Stimulated activated CD8-positive, alpha-beta memory T cell treated with anti-CD3 and anti-CD28 coated beads, Interleukin-2, amount 100 ng/mL, for 1 hour (primary cell): ENCODE measurements at places on chromosomes 7 and 10.

GRCh38 chr10:27359792-27360355 is 119.3 kb upstream of the ACBD5 start:
- DNase-seq, result no peak

GRCh38 chr10:58842860-58843376 is 330.2 kb downstream of the BICC1 start:
- DNase-seq, result no peak

GRCh38 chr7:119994928-119995327 is 278.0 kb upstream of the KCND2 start:
- no peak for DNase-seq

- no peak for DNase-seq
Measured at GRCh38 chr7:22207724-22208225, 149.2 kb downstream of the RAPGEF5 start.

GRCh38 chr7:33547880-33548279 is 357.5 kb upstream of the BMPER start:
- no peak for DNase-seq

DNA sequence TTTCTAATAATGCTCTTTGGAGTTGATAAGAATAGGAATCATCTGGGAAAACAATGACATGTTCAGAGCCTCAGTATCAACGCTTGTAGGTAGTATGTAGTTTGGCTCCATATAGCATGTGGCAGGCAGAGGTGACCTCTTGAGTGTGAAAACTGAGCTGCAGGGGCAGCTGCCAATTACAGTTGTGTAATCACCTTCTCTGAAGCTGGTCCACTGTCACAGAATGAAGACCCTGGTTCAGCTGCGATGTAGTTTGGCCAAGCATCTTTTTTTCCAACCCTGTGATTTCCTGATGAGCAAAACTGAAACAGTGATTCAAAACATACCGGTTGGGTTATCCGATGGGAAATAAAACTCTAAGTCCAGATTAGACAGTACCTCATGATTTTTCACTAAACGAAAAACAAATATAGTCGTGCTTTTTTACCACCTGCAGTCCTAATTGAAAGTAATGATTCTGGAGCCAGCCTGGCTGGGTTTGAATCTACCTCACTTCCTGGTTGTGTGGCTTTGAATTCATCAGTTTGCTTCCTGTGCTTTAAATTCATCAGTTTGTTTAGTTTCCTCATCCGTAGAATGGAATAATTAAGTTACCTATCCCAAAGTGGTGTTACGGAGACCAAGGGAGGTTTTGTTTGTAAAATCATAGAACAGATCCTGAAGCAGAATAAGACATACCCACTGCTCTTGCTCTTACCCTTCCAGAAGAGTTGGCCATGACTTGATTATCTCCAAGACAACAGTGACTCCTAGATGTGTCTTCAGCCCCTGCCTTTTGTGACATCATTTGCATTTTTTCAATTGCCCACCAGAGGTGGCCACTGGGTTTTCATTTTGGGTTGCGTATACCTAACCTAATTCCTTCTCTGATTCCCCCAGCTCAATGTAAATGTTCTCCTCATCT is 87.4 kb downstream of the CELF2 start:
- DNase-seq, result no peak

DNA sequence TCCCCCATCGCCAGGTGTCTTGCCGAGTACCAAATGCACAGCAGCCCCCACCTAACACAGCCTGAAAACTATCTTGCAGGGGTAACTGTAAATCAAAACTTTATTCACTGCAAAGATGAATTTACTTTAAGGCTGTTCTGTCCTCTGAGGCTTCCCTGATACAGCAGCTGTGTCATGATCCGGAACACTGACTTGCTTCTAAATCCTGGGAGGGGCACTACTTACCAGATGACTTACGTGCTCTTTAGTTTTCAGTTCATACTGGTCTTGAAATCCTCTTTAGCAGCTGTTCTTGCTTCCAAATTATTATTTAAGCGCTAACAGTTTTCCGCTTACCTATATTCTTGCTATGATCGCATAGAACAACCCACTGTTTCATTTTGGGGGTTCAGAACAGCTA is 4.9 kb downstream of the DYNC1I1 start:
- no peak for DNase-seq

DNA sequence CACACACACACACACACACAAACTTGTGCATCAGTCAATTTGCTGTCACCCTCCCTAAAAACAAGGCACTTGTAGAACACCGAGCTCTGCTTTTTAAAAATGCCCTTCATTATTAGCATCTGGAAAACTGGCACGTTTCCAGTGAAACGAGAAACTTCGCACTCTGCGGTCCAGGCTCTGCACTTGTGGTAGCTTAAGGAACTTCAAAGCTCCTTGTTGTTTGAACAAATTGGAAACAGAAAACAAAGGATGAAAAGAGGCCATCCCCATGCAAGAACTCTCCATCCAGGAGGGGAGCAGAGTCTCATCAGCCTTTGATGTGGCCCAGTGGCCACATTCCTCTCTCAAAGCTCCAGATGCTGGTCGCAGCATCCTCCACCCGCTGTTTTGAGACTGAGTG is 105.1 kb downstream of the C10orf90 start:
- DNase-seq, result no peak

GRCh38 chr10:58901092-58901646 is 275.3 kb upstream of the PHYHIPL start:
- DNase-seq, result no peak

DNA sequence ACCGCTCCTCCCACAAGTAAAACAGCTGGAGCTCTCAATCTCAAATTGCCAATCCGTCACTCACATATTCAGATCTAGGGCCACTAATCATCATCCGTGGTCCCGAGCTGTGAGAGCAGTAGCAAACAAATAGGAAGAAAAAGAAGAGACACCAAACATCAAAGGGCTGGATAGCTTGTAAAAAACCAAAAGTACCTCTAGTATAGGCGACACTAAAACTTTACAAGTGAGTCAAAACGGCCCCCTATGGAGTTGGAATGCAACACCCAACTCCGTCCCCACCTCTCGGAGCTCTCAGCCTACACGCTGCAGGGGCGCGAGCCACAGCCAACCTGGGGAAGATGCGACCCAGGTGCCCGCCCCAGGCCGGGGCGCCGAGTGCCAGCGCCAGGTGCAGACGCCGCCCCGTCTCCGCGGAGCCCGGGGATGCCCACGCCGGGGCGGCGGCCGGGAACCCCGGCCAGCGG is 581 bp downstream of the FAM3C start:
- DNase-seq, result peak; percentile 16

DNA sequence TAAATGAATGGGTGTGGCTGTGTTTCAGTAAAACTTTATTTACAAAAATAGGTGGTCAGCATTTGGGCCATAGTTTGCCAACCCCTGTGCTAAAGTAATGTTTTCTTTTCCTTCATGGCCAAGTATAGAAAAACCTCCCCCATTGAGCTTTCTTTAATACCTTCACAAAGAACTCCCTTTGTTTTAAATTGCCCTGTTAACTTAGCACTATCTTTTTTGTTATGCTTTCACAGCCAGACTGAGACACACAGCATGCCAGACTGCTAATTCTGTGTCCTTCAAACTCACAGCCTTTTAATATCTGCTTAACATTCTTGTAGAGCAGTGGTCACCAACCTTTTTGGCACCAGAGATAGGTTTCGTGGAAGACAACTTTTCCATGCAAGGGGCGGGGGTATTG is 78.0 kb downstream of the GFRA1 start:
- DNase-seq, result no peak

DNA sequence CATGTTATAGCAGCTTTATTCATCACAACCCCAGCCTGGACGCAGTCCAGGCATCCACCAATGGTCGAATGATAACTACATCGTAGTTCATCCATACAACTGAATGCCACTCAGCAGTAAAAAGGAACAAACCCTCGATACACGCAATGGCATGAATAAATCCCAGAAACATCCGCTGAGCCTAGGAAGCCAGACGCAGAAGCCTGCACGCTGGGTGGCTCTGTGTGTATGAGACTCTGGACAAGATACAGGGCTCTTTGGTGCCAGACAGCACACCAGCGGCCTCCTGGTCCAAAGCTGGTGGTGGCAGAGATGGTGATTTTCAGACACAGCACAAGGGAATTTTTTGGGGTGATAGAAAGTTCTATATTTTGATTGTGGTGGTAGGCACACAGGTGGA is 10.0 kb upstream of the CRYGN start:
- DNase-seq, result no peak

DNA sequence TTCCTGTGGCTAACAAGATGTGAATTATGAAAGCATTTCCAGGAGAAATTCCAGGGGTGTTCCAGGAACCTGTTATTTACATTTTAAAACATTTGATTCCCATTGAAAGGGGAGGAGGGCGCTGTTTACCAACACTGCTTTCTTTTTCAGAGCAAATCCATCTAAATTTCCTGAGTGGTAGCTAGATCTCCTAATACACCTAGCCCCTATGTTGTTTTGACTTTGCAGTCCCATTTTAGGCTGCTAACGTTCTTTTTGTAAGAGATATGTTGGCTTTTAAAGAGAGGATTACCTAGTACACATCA is 130.8 kb downstream of the TCF7L2 start:
- no peak for DNase-seq

GRCh38 chr10:101046332-101047238 is 15.2 kb upstream of the KAZALD1 start:
- no peak for DNase-seq

- DNase-seq, result no peak
Measured at GRCh38 chr10:121672733-121673132, 74.5 kb upstream of the FGFR2 start.

GRCh38 chr10:13978533-13979115 is 352.1 kb downstream of the FRMD4A start:
- no peak for DNase-seq

GRCh38 chr10:42802876-42803275 is 20.3 kb downstream of the BMS1 start:
- DNase-seq, result no peak

DNA sequence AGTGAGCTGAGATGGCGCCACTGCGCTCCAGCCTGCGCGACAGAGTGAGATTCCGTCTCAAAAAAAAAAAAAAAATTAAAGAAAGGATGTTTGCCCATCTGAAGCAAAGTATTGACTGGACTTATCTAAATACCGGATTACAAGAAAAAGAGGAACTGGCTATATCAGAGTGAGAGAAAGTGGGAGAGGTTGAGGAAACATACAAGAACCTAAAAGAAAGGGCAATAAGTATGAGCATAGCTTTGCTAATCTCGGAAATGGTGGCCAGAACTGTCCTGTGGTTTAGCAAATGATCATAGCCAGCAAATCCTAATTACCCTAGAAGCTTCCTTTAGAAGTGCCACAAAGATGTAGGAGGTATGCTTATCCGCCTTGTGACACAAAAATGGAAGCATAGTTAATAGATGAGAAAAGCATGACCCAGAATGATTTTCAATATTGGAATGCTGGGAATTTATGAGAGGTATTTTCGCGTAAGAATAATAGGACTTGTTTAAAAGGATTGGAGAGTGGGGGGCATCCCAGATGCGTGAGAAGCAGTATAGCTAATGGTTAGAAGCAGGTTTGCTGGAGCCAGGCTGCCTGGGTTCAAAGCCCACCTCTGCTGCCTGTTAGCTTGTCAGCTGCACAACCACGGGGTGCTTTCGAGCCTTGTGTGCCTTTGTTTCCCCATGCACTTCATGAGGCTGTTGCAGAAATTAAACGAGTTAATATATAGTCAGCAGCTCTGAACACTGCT is 1.2 kb upstream of the GTPBP4 start:
- no peak for DNase-seq

GRCh38 chr10:61964059-61964709 is 62.7 kb downstream of the ARID5B start:
- no peak for DNase-seq

GRCh38 chr7:127930341-127931328 is 100.6 kb downstream of the LRRC4 start:
- no peak for DNase-seq

- no peak for DNase-seq
Measured at GRCh38 chr7:110677405-110677804, 413.5 kb upstream of the LRRN3 start.

- no peak for DNase-seq
Measured at GRCh38 chr7:1588978-1589377, 19.1 kb upstream of the PSMG3 start.

- no peak for DNase-seq
Measured at GRCh38 chr10:52187521-52188258, 126.4 kb upstream of the DKK1 start.

DNA sequence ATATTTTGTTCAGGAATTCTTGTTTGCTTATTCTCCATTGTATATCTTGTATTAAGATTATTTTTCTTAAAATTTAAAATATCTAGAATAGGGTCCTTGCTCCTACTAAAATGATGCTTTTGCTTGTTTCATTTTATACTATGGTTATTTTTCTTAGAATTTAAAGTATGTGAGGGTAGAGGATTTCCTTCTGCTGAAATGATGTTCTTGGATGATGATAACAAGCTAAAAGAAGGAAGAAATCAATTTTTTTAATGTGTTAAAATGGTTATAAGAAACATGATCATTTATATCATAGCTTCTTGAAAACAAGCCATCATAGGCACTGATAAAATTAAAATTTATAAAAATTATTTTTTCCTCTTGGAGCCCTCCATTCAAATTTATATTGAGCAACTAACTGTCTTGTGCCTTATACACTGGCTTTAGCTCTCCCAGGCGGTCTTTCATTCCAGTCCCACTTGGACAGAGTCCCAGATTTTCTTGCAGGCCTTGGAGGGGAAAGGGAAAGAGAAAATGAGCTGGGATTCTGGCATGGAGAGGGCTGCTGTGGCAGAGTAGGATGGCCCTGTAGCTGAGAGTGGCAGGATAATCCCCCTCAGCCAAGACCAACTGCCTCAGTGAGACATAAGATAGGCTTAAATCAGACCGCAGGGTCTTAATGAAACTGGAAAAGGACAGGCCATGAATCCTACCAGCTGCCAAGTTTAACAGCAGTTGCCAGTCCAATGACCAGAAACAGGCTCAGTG is 60.2 kb downstream of the DNAJB9 start:
- no peak for DNase-seq

DNA sequence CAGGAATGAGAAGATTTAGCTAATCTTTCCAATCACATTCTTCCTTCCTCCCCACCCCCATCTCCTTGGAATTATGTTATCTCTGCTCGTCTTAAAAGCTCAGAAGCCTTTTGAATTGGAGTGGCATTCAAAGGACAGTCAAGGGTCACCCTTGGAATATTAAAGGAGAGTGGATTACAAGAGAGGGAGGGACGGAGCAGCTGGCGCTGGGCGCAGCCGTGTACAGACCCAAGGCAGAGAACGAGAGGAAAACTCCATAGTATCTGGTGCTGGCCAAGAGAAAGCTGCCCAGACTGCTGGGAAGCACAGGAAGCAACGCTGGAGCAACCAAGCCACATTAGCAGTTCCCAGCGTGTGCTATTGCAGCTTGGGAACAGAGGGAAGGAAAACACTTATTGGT is 95.7 kb downstream of the POU6F2 start:
- no peak for DNase-seq

- no peak for DNase-seq
Measured at GRCh38 chr7:19351341-19352304, 206.4 kb upstream of the FERD3L start.

GRCh38 chr10:63940277-63940922 is 419.2 kb downstream of the REEP3 start:
- DNase-seq, result no peak

- no peak for DNase-seq
Measured at GRCh38 chr10:69948261-69948660, 104.4 kb upstream of the MACROH2A2 start.

GRCh38 chr7:110835218-110835617 is 255.7 kb upstream of the LRRN3 start:
- DNase-seq, result no peak

- no peak for DNase-seq
Measured at GRCh38 chr7:51611937-51612336, 295.3 kb upstream of the COBL start.
